NCI-H1092 treated with DMSO at 0.1 percent for 48 hours (cell line): ENCODE measurements at places on chromosomes 2 and 18.

DNA sequence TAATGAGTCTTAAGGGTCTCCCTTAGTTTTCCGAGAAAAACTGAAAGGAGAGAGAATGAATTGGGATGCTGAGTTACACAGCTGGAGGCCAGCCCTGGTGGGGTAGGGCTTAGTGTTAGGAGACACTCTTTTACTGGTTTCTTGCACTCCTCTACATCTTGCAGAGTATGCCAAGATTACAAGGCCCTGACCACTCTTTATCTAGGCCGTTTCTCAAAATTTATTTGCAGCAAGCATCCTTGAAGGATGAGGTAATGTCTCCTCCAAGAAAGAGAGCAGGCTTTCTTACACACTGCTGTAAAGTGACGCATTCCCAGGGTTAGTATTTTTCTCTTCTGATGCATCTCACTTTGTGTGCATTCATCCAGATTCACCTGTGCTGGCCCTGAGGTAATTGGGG is 166.2 kb downstream of the TDRD15 start:
- DNase-seq: no peak

GRCh38 chr2:113068706-113069485 is 1.1 kb downstream of the IL1F10 start:
- no peak for DNase-seq

DNA sequence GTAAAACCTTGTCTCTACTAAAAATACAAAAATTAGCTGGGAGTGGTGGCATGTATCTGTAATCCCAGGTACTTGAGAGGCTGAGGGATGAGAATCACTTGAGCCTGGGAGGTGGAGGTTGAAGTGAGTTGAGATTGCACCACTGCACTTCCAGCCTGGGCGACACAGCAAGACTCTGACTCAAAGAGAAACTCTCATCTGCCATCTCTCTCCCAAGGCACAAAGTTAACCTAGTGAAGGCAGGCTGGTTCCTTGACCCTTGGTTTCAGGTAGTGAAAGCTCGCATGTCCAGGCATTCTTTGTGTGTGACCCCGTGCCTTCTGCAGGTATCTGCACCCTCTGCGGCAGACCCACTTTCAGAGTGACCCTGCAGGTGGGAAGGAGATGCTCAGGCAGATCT is 100.0 kb downstream of the WDSUB1 start:
- DNase-seq: no peak

GRCh38 chr2:119659601-119660342 is 19.2 kb upstream of the TMEM177 start:
- DNase-seq: peak; percentile 39

DNA sequence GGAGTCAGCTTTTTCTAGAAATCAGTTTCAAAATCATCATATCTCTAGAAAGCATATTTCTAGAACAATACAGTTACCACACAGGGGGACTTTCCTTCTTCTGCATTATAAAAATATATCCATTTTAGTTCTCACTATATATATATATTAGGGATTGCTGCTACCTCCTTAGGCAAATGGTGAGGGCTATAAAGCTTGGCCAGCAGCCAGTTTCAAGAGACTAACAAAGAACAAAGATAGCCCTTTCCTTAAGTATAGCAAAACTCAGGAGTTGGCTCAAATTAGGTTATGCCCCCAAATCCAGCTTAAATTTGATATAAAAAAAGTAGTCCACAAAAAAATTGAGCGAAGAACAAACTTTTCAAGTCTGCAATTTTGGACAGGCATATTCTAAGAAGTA is 70.0 kb downstream of the EIF2AK3 start:
- no peak for DNase-seq

- no peak for DNase-seq
Measured at GRCh38 chr2:169112841-169113240, 43.5 kb downstream of the DHRS9 start.

DNA sequence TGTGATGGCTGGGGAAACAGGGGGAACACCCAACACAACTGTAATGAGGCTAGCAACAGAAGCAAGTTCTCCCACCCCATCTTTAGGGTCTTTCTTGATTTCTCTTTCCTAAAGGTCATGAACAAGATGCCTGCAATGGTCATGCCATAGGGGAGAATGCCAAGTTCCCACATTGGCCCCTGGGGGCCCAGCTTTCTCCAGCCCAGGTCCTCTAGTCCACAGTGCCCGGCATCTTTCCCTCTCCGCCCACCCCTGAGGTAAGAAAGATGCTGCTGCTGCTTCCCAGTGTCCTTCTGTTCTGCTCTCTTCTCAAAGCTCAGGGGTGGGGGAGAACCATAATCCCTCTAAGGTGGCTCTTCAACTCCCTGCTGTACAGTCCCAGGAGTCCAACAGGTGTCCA is 78.0 kb downstream of the LOXHD1 start:
- DNase-seq: no peak

- no peak for DNase-seq
Measured at GRCh38 chr2:56685205-56685604, 501.4 kb downstream of the CCDC85A start.

DNA sequence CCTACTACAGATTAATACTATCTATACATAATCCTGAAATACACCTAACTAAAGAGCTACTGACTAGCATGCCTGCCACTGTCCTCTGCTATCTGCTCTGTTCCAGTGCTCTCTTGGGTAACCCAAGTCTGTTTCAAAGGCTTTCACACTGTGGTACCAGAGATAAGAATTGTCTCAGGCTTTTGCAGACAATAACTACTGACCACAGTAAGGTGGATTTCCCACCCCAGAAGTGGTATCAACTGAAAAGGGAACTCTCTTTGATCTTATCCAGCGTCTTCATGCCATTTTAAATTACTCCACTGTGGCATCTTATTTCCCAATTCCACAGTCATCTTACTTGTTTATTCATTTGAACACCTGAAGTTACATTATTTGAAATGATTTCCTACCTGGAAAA is 190.2 kb downstream of the IKZF2 start:
- DNase-seq: no peak
